RKO (cell line): ENCODE measurements at places on chromosomes 4 and X.

GRCh38 chr4:158461336-158461735 lies 60.3 kb upstream of the RXFP1 start:
- DNase-seq, result no peak

DNA sequence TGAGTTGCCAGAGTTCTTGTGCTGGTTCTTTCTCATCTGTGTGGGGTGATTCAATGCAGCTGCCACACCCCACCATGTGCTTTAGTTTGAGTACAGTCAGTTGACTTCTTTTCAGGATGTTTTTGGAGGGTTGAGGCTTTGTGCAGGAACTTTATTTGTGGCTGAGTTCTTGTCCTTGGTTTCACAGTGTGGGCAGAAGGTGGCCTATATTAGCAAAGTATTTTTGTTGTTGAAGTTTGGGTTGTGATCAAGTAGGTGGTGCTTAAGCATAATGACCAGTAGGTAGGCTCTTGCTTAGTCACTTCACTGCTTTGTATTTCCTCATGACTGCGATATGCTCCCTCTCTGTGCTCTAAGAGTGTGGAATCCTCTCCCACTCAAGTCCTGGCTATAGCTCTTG lies 80.3 kb downstream of the ARHGAP24 start:
- no peak for DNase-seq

DNA sequence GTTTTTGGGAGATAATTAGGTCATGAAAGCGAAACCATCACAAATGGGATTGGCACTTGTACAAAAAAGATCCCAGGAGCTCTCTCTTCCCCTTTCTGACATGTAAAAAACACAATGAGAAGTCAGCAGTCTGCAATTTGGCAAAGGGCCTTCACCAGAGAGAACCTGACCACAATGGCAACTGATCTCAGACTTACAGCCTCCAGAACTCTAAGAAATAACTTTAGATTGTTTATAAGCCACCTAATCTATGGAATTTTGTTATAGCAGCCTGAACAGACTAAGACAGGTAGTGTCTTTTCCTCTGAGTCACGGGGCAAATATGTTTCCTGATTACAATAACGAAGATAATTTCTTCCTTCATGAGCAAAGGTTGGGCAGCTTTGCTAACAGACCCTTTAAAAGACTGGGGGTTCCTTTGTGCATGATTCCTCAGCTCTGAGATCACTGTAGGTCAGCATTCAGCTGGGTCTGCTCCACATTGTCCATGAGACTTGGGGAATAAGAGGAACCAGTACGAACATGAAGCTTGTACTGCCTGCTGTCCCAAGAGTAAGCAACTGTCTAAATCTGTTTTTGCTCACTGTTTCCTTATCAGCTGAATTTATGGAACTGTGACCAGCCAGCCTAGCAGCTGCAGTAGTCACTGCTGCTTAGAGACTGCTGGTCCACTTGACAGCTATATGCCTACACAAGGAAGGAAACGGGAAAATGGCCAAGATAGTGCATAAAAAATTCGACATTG lies 191.6 kb downstream of the ANAPC10 start:
- no peak for DNase-seq

- DNase-seq, result no peak
Observed at GRCh38 chr4:47642191-47642830, 157.2 kb downstream of the ATP10D start.

DNA sequence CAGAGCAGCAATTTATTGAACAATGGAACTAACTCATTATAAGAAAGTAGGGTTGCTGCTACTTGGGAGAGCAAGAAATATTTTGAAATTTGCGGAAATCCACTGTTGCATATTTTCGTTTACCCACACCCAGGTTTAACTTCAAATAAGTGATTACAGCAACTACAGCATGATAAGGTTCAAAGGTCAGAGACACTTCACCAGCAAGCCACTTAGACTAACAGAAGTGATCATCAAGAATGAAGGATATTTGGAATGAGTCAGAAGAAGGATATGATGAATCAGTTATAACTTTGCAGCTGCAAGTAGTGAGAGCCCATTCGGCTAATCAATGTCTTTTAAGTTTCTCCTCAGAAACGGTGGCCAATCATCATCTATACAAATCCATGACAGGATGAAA lies 199.3 kb downstream of the TMA16 start:
- DNase-seq, result peak; percentile 62

DNA sequence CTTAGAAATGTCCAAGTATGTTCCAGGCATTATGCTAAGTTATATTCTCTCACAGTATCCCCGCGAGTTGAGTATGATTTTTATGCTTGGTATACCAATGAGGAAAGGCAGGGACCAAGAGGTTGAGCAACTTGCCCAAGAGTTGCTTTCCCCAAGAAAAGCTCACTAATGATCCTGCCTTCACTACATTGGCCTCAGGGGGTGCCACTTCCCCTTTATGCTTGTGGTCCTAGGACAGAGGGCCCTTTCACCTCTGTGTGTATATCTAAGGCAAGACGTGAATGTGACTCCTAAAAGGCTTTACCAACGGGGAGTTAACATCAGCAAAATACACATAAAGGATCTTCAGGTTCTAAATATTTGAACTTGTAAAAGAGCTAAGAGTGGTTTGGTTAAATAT lies 164.4 kb upstream of the CPEB2 start:
- no peak for DNase-seq

DNA sequence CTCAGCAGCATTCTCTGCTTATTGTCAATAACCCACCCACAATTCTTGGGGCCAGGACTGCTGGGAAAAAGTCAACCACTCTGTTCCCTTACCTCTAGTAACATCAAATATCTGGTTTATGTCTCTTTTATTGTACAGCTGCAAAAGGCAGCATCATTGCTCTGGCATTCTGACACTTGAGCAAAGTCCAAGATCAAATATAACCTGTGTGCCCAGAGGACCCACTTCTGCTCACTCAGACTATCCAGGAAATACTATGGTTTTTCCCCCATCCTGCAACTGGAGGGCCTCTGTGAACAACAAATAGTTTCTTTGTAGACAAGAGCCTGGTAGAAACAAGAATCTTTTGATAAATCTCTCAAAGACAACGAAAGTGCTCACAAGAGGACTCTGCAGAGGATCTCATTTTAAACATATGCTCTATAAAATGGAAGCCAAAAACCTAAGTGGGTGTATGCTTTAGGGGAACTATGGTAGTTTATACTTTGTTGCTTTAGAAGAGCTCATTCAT lies 154.7 kb downstream of the RAB28 start:
- no peak for DNase-seq

DNA sequence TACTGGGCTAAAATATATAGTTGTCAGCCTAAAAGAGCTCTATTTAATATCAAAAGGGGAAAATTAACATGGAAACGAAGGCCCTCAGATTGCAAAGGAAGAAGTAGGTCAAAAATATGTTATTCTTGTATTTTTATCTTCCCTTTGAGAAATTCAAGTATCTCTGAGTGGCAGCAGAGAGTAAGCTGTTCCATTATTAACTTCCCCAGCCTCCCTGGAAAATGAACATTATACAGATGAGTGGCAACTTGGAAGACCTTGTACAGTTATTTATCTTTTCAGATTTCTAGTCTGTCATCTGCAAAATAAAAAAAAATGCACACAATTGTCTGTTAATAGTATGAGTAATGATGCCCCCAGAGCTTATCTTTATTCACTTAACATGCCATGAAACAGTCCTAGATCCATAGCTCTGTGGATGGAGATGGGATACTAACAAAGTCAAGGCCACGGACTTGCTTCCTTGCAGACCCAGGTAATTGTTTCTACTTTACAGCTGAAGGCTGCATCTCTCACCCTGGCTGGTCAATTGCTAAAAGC lies 93.0 kb downstream of the CORIN start:
- DNase-seq, result no peak

GRCh38 chr4:137393044-137393443 lies 139.2 kb downstream of the PCDH18 start:
- no peak for DNase-seq

DNA sequence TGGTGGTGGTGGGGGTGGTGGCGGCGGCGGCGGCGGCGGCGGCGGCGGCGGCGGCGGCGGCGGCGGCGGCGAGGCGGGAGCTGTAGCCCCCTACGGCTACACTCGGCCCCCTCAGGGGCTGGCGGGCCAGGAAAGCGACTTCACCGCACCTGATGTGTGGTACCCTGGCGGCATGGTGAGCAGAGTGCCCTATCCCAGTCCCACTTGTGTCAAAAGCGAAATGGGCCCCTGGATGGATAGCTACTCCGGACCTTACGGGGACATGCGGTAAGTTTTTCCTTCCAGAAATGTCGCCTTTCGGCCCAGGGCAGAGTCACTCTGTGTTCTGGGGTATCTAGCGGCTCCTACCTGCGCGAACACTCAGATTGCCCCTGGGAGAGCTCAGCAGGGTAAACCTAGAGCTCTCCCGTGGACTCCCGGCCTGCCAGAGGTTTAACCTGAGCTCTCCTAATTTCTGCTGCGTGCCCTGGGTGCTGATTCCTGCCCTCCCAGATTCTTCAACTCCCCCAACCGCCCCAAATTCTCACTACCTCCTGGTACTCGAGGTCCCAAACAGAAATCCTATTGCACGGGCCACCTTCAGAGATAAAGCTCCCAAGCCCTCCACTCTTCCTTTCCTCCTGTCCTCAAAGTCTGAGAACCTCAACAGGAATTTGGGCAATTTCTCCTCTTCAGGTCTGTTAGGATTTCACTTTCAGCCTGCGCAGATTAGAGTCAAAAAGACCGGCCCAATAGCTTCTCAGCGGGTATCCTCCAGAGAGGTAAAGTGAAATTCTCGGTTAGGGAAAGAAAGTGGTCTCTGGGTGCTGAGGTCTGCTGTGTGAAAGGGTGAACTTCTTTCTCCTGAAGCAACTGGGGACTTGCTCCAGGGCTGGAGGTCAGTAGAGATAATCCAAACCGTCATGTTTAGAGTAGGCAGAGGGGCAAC lies 2.9 kb downstream of the AR start:
- no peak for DNase-seq

DNA sequence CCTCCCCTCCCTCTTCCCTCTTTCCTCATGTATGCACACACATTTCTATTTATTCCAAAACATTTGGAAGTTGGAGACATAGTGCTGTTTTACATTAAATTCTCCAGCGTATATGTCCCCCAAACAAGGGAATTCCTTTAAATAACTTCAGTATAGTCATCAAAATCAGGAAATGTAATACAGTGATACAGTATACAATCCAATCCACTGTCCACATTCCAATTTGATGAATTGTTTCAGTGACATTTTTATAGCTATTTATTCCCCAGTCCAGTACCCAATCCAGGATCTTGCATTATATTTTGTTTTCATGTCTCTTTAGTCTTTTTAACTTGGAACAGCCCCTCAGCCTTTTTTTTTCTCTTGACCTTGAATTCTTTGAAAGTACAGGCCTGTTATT lies 233.0 kb downstream of the DKK2 start:
- no peak for DNase-seq

GRCh38 chrX:131812847-131813825 lies 210.0 kb upstream of the STK26 start:
- DNase-seq, result no peak
